Stimulated activated CD8-positive, alpha-beta memory T cell treated with anti-CD3 and anti-CD28 coated beads, Interleukin-4, amount 100 ng/mL, for 1 hour (primary cell): ENCODE measurements at places on chromosomes 1 and 21.

DNA sequence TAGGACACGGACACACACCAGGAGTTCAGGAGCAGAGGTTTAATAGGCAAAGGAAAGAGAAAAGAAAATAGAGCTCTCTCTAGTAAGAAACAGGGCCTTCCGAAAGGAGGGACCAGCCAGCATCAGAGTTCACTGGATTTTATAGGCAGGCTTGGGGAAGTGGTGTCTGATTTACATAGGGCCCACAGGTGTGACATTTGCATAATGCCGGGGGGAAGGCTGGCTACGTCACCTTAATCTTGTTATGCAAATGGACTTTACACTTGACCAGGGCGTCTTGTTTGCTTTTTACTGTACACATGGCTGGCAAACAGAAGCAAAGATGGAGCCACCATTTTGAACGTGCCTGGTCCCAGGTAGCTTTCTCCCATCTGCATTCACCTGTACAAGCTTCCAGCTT, at the start of gene OR14A16:
Gene OR14A16, minus strand, starts transcription at position 97 of the 400 bp plus-strand sequence. CDS start 8,390 bp downstream, outside the sequence.
- no peak for DNase-seq

DNA sequence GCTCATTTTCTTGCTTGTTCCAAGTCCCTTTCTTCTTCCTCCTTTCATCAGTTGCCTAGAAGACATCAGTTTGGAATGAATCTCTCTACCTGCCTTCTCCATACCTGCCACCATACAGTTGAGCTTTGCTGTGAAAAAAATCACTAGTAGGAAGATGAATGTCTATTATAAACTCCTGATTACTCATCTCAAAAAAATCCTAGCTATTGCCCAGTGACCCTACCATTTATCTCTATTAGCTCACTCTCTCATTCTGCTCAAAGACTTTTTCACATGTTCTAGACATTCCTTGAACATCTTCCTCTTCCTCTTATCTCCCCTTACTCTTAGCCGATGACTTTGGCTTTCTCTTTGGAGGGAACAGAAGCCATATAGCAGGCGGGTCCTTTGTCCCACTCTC, 49.7 kb upstream of the HMGB4 start:
- no peak for DNase-seq

GRCh38 chr1:41915786-41916571, 2.7 kb downstream of the HIVEP3 start:
- no peak for DNase-seq

- no peak for DNase-seq
Observed at GRCh38 chr1:248613742-248614141, 16.2 kb upstream of the OR2T10 start.

DNA sequence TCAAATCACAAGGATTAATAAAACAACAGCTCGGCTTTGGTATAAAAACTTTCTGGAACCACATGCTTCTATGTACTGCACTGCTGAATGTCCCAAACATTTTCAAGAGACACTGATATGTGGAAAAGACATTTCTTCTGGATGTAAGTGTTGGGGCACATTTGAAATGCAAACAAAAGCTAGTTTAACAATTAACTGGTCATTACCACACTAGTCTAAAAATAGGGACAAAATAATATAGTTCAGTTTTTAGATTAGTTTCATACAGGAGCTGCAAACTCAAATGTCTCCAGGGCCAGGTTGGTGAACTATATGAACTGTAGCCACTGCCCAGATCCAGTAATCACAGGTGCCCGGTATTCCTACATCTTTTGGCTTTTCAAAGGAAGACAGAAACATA, 3.2 kb downstream of the IL23R start:
- no peak for DNase-seq

GRCh38 chr1:237672748-237673147, 218.0 kb downstream of the ZP4 start:
- no peak for DNase-seq

- DNase-seq = no peak
Observed at GRCh38 chr1:243956450-243956849, 94.6 kb upstream of the ZBTB18 start.

DNA sequence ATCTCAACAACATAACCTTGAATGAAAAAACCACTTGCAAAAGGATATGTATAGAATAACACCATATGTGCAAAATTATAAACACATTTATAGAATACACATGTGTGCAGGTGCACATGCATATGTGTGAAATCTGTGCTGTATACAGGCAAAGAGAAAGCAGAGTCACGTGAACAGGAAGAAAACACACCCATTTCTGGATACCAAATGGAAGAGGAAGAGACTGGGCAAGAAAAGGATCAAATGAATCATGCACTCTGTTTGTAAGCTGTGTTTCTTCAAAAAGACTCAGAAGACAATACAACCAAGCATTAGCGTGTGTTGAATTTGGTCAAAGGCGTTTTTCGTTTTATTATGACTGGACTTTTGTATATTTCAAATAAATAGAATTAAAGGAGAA, 111.3 kb upstream of the ERG start:
- no peak for DNase-seq

DNA sequence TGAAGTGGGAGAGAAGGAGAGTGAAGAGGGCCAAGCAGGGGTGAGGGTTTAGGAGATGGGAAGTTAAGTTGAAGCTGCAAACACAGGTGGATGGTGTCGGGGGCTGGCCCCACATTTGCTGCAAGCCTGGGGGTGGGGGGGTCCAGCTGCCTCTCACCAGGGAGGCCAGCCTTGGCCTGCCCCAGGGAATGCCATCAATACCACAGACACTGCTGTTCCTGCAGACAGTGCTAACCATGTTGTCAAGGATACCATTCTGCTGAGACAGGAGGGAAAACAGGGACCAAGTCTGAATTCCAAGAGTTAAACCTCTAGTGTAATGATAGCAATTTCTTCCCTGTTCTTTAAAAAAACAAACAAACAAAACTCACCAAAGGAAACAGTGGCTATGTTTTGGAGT, 8.0 kb downstream of the MECR start:
- DNase-seq = no peak

GRCh38 chr1:63713627-63714481, 60.0 kb upstream of the ROR1 start:
- DNase-seq = no peak

DNA sequence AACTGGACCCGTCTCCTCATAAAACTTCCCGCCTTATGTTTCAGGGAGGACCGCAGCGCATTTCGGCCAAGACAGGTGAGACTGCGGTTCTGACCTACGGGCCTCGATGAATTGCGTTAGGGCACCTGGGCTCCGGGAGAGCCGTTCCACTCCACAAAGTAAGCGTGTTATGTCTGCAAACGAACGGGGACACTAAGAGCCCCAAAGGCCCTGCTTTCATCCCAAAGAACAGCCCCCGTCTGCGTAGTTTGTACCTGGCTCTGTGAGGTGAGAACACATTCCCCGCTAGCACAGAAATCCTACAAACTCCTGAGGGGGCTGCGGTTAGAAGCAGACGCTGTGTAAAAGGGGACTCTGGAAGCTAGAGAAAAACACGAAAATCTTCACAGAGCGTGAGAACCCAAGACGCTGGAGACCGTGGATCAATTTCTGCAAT, 41.6 kb upstream of the PPIAL4F start:
- DNase-seq = no peak
